ENCODE measurements at places on chromosomes 5 and 9. TPM values are rescaled to one million over a fixed set of nuclear protein-coding genes. Genes with fewer than 3 reads are reported as not detected.

The TMEM174 gene
- not detected for total RNA-seq

The KCNV2 gene
- not detected for total RNA-seq

The SEMA6A gene
- total RNA-seq, result not detected

The PDE6A gene
- total RNA-seq, result not detected

The PCDHGA2 gene
- total RNA-seq, result not detected

The ACTBL2 gene
- total RNA-seq, result not detected

The WDR31 gene
- total RNA-seq, result 1.9 TPM

The DPP7 gene
- total RNA-seq, result 294 TPM

The FBLL1 gene
- not detected for total RNA-seq

GRCh38 chr5:178214160-178214803, 9.9 kb downstream of the HNRNPAB start:
- H3K4me1 ChIP-seq, result no peaks in the 10 kb centered on the region
- H3K27me3 ChIP-seq, result no peaks in the 10 kb centered on the region
- no peak overlapping the region for H3K27ac ChIP-seq
- no peak for DNase-seq

- H3K36me3 ChIP-seq, result no peaks in the 10 kb centered on the region
- no peak overlapping the region for H3K27ac ChIP-seq
- DNase-seq, result peak; percentile 19
- peaks cover 6% of the 10 kb centered on the region for H3K4me1 ChIP-seq
- H3K4me3 ChIP-seq, result no peak overlapping the region
Measured at GRCh38 chr9:93209097-93209496, 25.2 kb downstream of the WNK2 start.

DNA sequence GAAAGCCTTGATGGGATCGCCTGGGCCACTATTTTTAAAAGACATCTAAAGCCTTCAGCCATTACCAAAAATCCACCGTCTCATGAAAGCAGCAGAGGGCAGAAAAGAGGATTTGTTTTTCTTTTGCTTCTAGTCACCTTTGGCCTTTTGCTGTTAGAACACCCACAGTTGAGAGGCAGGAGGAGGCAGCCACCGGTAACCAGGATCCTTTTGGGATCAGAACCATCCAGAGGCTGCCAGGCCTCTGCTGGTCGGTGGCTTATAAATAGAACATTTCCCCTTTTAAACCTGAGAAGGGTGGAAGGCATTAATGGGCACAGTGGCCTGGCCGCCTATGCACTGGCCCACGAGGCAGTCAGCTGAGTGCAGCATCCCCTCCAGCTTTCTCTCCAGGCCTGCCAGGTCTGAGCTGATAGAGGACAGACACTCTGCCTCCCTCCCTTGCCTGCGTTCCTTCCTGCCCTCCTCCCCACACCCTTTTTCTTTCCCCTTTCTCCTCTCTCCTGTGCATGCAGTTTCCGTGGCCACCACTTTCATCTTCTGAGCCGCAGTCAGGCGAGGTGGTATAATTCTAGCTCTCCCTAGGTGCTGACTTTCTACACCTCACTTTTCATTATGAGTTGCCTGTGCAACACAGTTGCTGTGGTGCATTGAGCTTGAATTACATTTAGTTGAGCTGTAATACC, 253.4 kb downstream of the ARHGAP26 start:
- H3K4me3 ChIP-seq, result no peak overlapping the region
- no peaks in the 10 kb centered on the region for H3K36me3 ChIP-seq
- no peaks in the 10 kb centered on the region for H3K27me3 ChIP-seq
- peak; percentile 12 for DNase-seq
- peaks cover 11% of the 10 kb centered on the region for H3K4me1 ChIP-seq
- H3K27ac ChIP-seq, result no peak overlapping the region

GRCh38 chr5:35660451-35660850, 42.8 kb downstream of the SPEF2 start:
- no peaks in the 10 kb centered on the region for H3K36me3 ChIP-seq
- H3K27me3 ChIP-seq, result no peaks in the 10 kb centered on the region
- H3K27ac ChIP-seq, result no peak overlapping the region
- H3K4me3 ChIP-seq, result no peak overlapping the region

DNA sequence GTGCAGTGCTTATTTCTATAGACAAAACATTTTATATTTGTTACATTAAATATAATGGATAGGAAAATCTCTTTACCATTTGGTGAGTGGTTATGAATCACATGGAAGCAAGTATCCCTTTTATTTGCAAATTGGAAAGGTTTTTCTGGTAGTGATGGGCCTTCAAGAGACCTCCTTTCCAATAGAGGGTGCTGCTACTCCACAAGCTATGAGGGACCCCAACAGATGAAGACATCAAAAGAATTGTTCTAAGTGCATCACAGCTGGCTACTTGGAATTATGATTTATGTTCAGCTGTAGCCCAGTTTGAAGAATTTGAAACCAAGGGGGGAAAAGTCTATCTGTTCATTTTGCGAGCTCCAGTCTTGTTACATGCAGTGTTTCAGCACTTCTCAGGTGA, 493.7 kb upstream of the SGCD start:
- no peak overlapping the region for H3K27ac ChIP-seq
- H3K27me3 ChIP-seq, result no peaks in the 10 kb centered on the region
- H3K36me3 ChIP-seq, result no peaks in the 10 kb centered on the region
- no peak for DNase-seq

- H3K27ac ChIP-seq, result no peak overlapping the region
- no peaks in the 10 kb centered on the region for H3K36me3 ChIP-seq
- DNase-seq, result no peak
- H3K4me1 ChIP-seq, result no peaks in the 10 kb centered on the region
- H3K27me3 ChIP-seq, result no peaks in the 10 kb centered on the region
- no peak overlapping the region for H3K4me3 ChIP-seq
Measured at GRCh38 chr5:53399926-53400697, 80.3 kb upstream of the FST start.

- H3K27me3 ChIP-seq, result no peaks in the 10 kb centered on the region
- no peak overlapping the region for H3K4me3 ChIP-seq
- H3K4me1 ChIP-seq, result no peaks in the 10 kb centered on the region
- DNase-seq, result no peak
- no peak overlapping the region for H3K27ac ChIP-seq
Measured at GRCh38 chr5:172906436-172906835, 52.8 kb upstream of the RPL26L1 start.

DNA sequence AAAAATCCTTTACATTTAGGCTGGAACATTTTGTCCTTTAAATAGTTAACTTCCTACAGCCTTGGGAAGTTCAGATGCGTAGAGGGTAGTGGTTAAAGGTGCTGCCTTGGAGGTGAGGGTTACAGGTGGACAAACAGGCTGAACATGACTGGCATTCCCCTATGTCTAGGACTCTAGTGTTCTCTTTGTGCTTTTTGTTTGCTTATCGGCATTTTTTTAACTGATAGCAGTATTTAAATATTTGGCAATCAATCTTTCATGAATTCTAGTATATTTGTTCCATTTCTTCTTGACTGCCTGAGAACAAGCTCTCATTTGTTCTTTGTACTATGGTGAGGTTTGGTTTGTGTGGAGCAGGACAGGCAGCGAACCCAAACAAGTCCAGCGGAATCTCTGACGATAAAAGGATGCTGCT, 307.6 kb downstream of the CTNND2 start:
- H3K27me3 ChIP-seq, result no peaks in the 10 kb centered on the region
- no peak for DNase-seq
- no peaks in the 10 kb centered on the region for H3K36me3 ChIP-seq

DNA sequence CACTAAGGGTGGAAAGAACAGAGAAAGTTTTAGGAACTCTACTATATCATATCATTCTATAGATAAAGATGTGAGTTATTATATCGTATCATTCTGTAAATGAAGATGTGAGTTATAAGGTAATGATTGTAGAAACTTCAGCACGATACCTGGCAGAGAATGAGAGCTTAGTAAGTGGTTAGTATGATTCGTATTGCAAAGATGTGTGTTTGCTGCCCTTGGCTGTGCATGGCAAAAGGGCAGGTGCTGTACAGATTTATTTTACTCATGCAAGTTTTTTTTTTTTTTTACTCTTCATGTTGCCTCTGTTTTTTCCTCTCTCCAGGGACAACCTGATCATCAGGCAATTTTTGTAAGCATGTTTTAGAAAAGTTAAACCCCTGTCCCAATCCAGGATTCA, 83.3 kb downstream of the EGFLAM start:
- no peaks in the 10 kb centered on the region for H3K27me3 ChIP-seq
- H3K4me1 ChIP-seq, result no peaks in the 10 kb centered on the region
- H3K36me3 ChIP-seq, result no peaks in the 10 kb centered on the region

DNA sequence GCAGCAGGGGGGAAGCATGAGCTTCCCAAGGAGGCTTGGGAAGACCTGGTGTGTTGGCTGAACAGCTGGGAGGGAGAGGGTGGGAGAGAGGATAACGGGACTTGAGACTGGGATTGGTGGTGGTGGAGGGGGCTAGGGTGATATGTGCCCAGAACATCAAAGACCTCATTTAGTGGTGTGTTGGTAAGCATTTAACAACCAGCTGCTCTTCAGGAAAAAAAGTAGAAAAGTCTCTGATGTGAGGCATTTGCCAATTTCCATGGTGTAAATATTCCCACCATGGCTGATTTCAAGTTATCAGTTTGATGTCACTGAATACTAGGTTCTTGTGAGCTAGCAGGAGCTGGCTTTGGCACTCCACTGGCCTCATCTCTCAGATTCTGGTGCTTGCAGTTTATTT, 170.8 kb downstream of the MACROH2A1 start:
- no peaks in the 10 kb centered on the region for H3K27me3 ChIP-seq
- no peak overlapping the region for H3K27ac ChIP-seq
- no peaks in the 10 kb centered on the region for H3K36me3 ChIP-seq

- no peak overlapping the region for H3K27ac ChIP-seq
- H3K4me1 ChIP-seq, result no peaks in the 10 kb centered on the region
- no peak overlapping the region for H3K4me3 ChIP-seq
Measured at GRCh38 chr9:36898431-36899020, 135.5 kb downstream of the PAX5 start.

- no peaks in the 10 kb centered on the region for H3K36me3 ChIP-seq
- no peak overlapping the region for H3K4me3 ChIP-seq
- DNase-seq, result no peak
- H3K4me1 ChIP-seq, result no peaks in the 10 kb centered on the region
Measured at GRCh38 chr5:144697847-144698262, 527.2 kb downstream of the KCTD16 start.

DNA sequence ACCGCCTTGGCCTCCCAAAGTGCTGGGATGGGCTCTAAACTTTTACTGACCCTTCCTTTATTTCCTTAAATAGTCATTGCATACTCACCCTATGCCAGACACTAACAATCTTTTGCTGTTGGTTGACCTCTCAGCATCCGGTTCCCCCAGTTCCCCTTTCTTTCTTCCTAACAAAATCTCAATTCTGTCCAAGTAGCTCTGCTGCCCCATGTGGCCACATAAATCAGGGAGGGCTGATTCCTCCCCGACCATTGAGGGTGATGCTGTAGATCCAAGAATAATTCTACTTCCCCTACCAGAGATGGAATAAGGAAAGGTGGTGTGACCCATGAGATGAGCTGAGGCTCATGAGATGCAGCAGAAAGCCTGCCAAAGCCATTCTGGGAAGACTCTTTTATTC, 315.3 kb upstream of the MSX2 start:
- no peaks in the 10 kb centered on the region for H3K4me1 ChIP-seq
- no peaks in the 10 kb centered on the region for H3K27me3 ChIP-seq
- no peak overlapping the region for H3K27ac ChIP-seq
- no peak for DNase-seq
- H3K36me3 ChIP-seq, result no peaks in the 10 kb centered on the region
- H3K4me3 ChIP-seq, result no peak overlapping the region

- no peak overlapping the region for H3K27ac ChIP-seq
- no peaks in the 10 kb centered on the region for H3K4me1 ChIP-seq
- H3K36me3 ChIP-seq, result no peaks in the 10 kb centered on the region
- H3K27me3 ChIP-seq, result no peaks in the 10 kb centered on the region
- no peak overlapping the region for H3K4me3 ChIP-seq
- DNase-seq, result no peak
Measured at GRCh38 chr9:127022913-127023660, 99.3 kb downstream of the ANGPTL2 start.

DNA sequence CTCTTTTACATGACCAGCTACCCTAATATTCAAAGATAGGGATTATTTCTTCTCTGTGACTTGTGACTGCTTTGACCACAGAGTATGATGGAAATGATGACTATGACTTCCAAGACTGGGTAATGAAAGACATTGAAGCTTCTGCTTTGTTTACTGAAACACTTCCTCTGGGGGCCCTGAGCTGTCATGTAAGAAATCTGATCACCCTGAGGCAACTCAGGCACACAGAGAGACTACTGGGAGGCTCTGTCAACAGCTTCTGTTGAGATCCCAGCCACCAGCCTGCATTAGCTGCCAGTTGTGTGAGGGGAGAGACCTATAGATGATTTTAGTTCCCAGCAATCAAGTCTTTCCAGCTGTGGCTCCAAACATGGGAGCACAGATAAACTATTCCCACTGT, 76.5 kb downstream of the KCTD16 start:
- H3K27me3 ChIP-seq, result no peaks in the 10 kb centered on the region
- DNase-seq, result no peak
- H3K36me3 ChIP-seq, result no peaks in the 10 kb centered on the region
- no peak overlapping the region for H3K4me3 ChIP-seq
- no peaks in the 10 kb centered on the region for H3K4me1 ChIP-seq

DNA sequence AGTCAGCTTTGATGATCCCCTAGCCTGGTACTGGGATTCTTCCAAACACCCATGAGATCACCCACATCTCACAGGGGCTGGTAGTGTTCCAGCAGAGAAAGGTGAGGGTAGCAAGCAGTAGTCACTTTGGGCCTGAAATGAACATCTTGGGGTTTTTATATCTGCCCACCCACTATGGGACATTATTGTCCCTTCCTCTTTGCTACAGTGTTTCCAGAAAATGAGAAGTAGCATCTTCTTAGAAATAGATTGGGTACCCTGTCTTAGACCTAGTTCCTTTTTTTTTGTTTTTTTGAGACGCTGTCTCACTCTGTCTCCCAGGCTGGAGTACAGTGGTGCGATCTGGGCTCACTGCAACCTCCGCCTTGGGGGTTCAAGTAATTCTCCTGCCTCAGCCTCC, 249.2 kb upstream of the ANKRD55 start:
- H3K4me3 ChIP-seq, result no peak overlapping the region
- H3K4me1 ChIP-seq, result peaks cover 32% of the 10 kb centered on the region
- no peak for DNase-seq
- no peaks in the 10 kb centered on the region for H3K27me3 ChIP-seq
- no peak overlapping the region for H3K27ac ChIP-seq

GRCh38 chr5:142661143-142661542, 24.7 kb downstream of the FGF1 start:
- no peak overlapping the region for H3K4me3 ChIP-seq
- DNase-seq, result no peak
- H3K27me3 ChIP-seq, result no peaks in the 10 kb centered on the region

- no peaks in the 10 kb centered on the region for H3K27me3 ChIP-seq
- no peaks in the 10 kb centered on the region for H3K4me1 ChIP-seq
- no peak overlapping the region for H3K27ac ChIP-seq
Measured at GRCh38 chr5:64292611-64293215, 127.1 kb downstream of the RNF180 start.

GRCh38 chr5:54703565-54704255, 186.2 kb downstream of the SNX18 start:
- no peak for DNase-seq
- H3K27ac ChIP-seq, result no peak overlapping the region
- H3K27me3 ChIP-seq, result no peaks in the 10 kb centered on the region
- H3K4me1 ChIP-seq, result no peaks in the 10 kb centered on the region
- H3K4me3 ChIP-seq, result no peak overlapping the region

GRCh38 chr9:37715260-37715659, 38.3 kb upstream of the TRMT10B start:
- no peak overlapping the region for H3K27ac ChIP-seq
- no peaks in the 10 kb centered on the region for H3K36me3 ChIP-seq
- peaks cover 4% of the 10 kb centered on the region for H3K27me3 ChIP-seq
- H3K4me1 ChIP-seq, result no peaks in the 10 kb centered on the region

GRCh38 chr5:147859962-147860640, 18.4 kb upstream of the SCGB3A2 start:
- no peak for DNase-seq
- H3K27me3 ChIP-seq, result no peaks in the 10 kb centered on the region
- no peaks in the 10 kb centered on the region for H3K36me3 ChIP-seq
- H3K27ac ChIP-seq, result no peak overlapping the region
- H3K4me1 ChIP-seq, result no peaks in the 10 kb centered on the region
- H3K4me3 ChIP-seq, result no peak overlapping the region

Data from CD8-positive, alpha-beta memory T cell (primary cell).